PC-9 (cell line): ENCODE measurements at places on chromosomes 5 and 9. TPM values are rescaled to one million over a fixed set of nuclear protein-coding genes. Genes with fewer than 3 reads are reported as not detected.
A peak's percentile ranks its signal among the peaks of the same experiment; 100 is the strongest.

Gene CSF1R
- 0.72 and 0.95 TPM in 2 replicates for total RNA-seq

Gene PCDHA8
- total RNA-seq, result not detected in 2 replicates

Gene PCDHA6
- not detected in 2 replicates for total RNA-seq

Gene ARID3C
- total RNA-seq, result not detected in 2 replicates

- DNase-seq, result no peak
Observed at GRCh38 chr5:538271-538771, 14.1 kb upstream of the SLC9A3 start.

- peak; percentile 75 for DNase-seq
Observed at GRCh38 chr5:154190595-154191304, at the start of gene GALNT10. TSS of gene GALNT10 (plus strand) at chr5:154190733. CDS start at chr5:154190867, 134 bp downstream.

DNA sequence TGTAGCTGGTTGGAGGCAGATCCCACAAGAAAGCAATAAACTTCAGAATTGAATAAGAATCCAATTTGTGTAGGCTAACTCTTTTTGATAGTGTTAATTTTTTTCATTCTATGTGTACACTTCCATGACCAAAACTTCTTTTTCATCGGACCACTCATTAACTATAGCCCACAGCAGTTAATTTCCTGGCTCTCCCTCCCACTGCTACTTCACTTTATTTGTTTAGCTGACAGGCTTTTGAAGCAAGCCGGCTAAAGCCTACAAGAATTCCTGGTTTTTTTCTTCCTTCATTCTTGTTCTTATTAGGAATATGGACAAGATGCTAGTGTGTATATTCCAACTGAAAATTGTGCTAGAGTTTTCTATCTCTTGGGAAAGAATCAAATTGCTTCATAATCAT lies 329.2 kb upstream of the CCNH start:
- no peak for DNase-seq

- no peak for DNase-seq
Observed at GRCh38 chr5:37045703-37046102, 169.1 kb downstream of the NIPBL start.

- DNase-seq, result peak; percentile 68
Observed at GRCh38 chr9:83061990-83062650, 822 bp downstream of the RASEF start.

DNA sequence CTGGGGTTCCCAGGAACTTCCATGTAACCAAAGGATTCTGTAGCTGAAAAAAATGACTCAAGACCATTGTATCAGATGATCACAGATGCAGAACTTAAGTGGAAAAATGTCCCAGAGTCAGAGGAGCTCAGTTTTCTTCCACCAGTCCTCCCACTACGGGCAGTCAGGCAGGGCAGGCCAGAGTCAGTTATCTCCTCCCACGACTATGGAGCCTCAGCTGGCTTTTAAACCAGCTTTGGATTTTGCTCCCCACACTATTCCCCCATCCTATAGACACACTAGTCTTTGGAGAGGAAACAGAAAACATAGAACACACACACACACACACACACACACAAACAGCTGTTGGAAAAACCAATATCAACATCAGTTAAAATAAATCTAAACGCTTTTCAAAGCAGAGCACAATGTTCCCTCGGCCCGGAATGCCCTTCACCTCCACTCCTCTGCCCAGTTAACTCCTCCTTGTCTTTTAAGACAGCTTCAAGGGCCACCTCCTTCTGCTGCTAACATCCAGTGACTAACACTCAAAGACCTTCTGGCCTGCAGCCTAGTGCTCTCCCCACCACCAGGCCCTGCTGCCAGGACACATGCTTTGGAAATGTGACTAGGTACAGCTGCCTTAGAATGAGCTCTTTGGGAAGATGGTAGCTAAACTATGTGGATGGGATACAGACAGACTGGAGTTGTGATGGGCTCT lies 56.8 kb downstream of the NIPAL4 start:
- peak; percentile 43 for DNase-seq

- no peak for DNase-seq
Observed at GRCh38 chr5:58746321-58746720, 163.4 kb downstream of the RAB3C start.

DNA sequence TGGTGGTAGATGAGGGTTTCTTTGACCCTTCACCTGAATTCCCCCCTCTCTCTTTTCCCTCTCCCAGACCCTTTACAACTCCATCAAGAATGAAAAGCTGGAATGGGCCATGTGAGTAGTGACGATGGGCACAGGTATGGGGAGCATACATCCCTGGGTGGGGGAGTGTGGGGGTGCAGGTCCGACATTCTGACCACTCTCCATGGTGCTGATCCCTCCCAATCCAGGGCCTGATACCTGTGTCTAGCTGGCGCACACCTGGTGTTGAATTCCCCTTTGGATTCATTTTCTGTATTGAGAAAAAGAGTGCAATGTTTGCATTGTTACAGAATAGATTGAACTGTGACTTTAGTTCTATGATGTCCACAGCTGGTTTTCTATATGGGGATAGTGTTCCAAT lies 40.0 kb downstream of the PSD2 start:
- DNase-seq, result no peak

GRCh38 chr9:4068449-4068848 lies 231.4 kb downstream of the GLIS3 start:
- no peak for DNase-seq

GRCh38 chr9:93303806-93304573 lies 120.1 kb downstream of the WNK2 start:
- no peak for DNase-seq

GRCh38 chr5:57432876-57433275 lies 49.7 kb downstream of the ACTBL2 start:
- no peak for DNase-seq

GRCh38 chr5:61200582-61201155 lies 38.4 kb upstream of the SMIM15 start:
- DNase-seq, result no peak

DNA sequence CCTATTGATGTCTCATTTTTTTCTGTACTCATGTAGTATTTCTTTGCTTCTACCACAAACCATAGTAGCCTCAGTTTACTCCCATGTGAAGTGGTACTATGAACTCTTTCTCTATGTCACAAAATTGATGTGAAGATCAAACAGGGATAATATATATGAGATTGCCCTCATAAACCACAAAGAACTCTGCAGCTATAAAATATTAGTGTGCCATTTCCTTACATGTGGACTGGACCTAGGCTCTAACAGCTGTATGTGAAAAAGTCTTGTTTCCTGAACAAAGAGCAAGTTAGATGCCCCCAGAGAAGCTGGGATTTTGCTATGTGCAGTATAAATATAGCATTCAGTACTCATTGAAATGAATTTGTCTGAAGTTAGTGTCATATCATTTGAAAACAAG lies 412.6 kb upstream of the ADAMTSL1 start:
- DNase-seq, result no peak
